Tibial nerve (tissue), 4 donors: ENCODE measurements at places on chromosomes 5 and 9. TPM values are rescaled to one million over a fixed set of nuclear protein-coding genes. Genes with fewer than 3 reads are reported as not detected.
A peak's percentile ranks its signal among the peaks of the same experiment; 100 is the strongest.

- no peak for DNase-seq
Measured at GRCh38 chr5:90182726-90183125, 226.8 kb downstream of the CETN3 start.

DNA sequence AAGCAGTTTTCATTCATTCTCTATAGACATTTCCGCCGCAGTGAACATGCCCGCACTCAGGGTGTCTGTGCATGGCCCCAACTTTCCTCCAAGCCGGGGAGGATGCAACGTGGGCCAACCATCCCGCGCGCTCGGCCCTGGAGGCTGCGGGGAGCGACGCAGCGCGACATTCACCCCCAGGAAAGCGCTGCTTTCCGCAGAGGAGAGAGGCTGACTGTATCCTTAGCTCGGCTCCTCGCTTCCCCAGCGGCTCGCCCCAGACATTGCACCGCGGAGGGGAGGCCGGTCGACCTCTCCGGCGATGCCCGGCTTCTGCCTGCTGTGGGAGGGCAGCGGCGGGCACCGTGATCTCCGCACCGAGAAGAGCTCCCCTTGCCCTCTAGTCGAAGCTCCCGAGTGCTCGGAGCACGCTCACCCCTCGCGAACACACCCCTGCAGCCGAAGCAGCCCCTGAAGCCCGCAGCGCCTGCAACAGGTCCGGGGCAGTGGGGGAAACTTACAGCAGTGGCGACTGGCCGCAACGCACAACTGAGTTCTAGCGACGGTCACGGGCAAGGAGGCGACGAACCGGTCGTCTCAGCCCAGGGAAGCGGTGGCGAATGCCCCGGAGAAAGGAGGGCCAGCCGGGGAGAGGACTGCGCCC, 600 bp downstream of the ENC1 start:
- DNase-seq, result no peak

SLC36A2 gene
- total RNA-seq, result 13.4 TPM

STPG3 gene
- not detected for total RNA-seq

GRCh38 chr5:88190106-88190834, 78.4 kb downstream of the TMEM161B start:
- no peak for DNase-seq

- no peak for DNase-seq
Measured at GRCh38 chr5:147188200-147189108, 46.4 kb upstream of the STK32A start.

DNA sequence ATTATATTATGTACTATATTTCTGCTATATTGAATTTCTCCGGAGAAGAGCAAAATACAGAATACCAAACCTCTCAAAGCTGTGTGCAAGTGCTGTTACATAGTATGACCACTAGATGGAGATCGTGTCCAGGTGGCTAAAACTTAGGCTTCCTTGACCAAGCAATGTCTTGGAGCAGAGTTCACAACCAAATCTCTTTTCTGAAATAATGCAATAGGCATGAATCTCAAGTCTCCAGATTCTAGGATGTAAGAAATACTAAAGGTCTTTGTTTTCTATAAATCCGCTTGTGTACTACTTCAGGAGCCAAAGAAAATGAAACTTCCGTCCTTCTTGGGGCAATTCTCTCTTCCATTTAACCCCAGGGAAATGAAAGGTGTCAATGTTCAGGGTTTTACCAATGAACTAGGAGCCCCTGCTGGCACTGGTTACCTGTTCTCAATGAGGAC, 181.5 kb upstream of the RAI14 start:
- peak; percentile 26 for DNase-seq
